ENCODE measurements at places on chromosomes 11 and 22. TPM values are rescaled to one million over a fixed set of nuclear protein-coding genes. Genes with fewer than 3 reads are reported as not detected.

The TRIM34 gene
- total RNA-seq, result 4.4 TPM

The CHRDL2 gene
- total RNA-seq, result not detected

The CASP5 gene
- not detected for total RNA-seq

The OR6A2 gene
- total RNA-seq, result not detected
